Kidney epithelial cell (primary cell): ENCODE measurements at places on chromosomes 3 and 15. TPM values are rescaled to one million over a fixed set of nuclear protein-coding genes. Genes with fewer than 3 reads are reported as not detected.
A peak's percentile ranks its signal among the peaks of the same experiment; 100 is the strongest.

The KBTBD13 gene
- total RNA-seq = not detected in 2 replicates

DNA sequence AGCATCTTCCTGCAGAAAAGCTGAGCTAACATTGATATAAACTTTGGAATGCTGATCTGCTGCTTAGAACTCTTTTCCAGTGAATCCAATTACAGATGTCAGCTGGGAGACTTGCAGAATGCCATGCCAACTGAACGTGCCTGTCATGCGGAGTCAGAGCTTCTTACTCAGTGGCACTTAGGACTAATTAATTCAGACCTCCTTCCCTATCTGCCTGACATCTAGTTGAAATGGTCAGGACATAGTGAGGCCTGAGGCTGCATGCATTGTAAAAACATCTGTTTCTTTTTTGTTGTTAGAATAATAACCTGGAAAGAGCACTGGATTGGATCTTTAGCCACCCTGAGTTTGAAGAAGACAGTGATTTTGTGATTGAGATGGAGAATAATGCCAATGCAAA lies 112.6 kb downstream of the USP13 start:
- no peak for DNase-seq

The CFAP100 gene
- total RNA-seq = not detected in 2 replicates

DNA sequence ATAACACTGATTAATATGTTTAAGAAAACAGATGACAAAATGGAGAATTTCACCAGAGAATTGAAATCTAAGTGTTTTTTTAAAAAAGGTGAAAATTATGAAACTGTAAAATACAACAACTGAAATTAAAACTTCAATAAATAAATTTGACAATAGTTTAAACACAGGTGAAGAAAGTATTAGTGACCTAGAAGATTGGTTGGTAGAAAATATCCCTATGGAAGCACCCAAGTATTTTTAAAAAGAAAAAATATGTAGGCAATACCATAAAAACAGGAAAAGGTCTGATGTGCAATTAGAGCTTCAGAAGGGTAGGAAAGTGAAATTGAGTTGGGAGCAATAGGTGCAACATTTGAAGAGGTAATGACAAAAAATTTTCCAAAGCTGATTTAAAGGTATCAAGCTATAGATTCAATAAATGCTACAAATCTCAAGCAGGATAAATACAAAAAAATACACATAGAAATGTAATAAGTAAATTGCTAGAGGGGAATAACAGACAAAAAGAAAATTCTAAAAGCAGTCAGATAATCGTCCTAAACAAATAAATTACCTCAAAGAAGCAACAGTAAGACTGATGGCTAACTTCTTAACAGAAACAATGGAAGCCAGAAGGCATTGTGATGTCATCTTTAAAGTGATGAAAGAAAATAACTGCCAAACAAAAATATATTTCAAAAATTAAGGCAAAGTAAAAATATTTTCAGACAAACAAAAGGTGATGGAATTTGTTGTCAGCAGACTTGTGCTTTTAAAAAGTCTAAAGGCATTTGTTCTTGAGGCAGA lies 9.5 kb upstream of the IL12A start:
- DNase-seq = no peak

DNA sequence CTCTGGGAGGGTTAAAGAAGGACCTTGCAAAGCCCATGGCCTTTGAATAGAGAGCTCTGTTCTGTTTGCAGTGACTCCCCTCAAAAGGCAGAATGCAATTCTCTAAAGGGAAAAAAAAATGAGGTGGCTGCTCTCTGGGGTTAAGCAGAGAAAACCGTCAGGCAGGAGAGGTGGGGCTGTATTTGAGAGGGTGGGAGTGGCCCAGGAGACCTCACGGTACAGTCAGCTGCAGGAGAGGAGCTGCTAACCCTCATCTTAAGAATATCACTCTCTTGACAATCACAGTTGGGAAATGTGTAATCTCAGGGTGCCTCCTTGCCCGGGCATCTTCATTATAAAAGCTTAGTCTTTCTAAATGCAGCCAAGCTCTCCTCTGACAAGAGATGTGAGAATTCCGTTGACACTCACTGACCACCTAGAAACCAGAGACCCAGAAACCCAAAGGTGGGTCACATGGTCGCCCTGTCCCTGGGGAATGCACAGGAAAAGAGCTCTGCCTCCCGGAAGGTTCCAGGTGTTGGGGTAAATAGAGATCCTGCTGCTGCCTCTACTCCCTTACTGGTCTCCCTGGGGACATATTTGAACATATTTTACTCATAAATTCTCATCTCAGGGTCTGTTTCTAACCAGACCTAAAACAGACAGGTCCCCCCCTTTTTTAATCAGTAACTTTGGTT lies 159.1 kb upstream of the CTDSPL start:
- DNase-seq = no peak

DNA sequence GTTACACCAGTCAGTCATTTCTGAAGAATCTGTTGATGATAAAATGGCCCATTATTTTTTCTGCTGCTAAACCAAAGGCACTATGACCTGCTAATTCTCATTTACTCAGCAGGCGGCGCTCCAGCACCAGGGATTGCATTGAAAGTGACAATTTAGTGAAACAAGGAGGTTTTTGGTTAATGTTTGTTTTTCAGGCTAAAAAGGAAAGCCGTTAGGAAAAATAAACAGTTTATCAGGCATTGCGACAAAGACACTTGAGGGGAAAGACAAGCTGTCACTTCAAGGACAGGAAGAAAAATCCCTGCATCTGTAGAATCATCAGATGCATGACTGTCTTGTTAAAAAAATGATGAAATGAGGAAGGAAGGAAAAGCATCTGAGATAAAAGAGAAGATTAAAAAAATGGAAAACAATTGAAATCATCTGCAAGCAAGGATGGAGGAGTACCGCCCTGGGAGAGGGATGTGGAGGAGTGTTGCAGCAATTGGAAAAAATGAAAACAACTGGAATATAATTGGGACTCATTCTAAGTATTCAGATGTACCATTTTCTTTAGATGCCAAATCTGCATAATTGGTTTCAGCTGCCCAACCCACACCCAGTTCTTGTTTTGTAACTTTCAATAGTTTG lies 54.0 kb downstream of the NR1D2 start:
- peak; percentile 5 for DNase-seq

GRCh38 chr3:197378985-197379718 lies 80.7 kb upstream of the DLG1 start:
- DNase-seq = no peak

The RAD51 gene
- 1.3 and 2.7 TPM in 2 replicates for total RNA-seq

The ALS2CL gene
- 23.7 and 30.9 TPM in 2 replicates for total RNA-seq

DNA sequence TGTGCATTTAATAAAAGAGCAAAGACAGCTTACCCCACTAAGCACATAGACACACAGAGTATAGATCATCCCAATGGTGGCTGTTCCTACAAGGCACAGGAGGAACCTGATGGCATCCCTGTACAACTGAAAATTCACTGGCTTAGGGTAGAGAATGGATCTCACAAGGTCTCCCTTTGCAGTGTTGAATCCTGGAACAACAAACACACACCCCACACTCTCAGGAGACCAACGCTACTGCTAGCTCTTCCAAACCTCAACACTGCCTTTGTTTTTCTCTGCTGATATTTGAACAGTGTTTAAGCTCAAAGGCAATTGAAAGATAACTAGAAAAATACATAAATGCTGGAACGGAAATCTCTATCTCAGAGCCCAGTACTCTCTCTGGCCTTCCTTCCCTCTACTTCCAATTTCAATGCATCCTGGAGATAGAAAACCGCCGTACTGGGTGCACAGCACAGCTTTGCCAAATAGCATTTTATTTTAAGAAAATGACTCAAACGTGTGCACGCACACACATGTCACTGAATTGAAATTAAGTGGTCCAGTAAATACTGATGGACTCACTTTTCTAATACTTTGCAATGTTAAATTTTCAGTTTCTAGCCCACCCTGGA lies 87.5 kb upstream of the ATP13A5 start:
- DNase-seq = no peak

The MYO5C gene
- total RNA-seq = 26.4 and 30.9 TPM in 2 replicates

The IL17RD gene
- 25.7 and 28.7 TPM in 2 replicates for total RNA-seq

The MYZAP gene
- 0.21 and 0.27 TPM in 2 replicates for total RNA-seq

DNA sequence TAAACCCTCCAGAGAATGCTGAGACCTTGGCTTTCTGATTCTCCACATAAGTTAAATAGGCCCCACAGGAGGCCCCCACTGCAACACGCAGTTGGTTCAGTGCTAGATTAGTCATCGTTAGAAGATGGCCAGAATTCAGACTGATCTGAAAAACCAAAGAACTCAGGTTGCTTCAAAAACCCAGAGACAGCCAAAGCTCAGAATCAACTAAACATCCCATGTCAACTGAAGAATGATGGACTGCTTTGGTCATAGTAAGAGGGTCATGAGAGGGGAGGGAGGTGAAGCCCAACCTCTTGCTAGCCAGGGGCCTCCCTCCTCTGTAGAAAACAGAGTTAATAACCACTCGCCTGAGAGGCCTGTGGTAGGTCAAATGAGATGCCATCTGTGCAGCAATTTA lies 93.1 kb downstream of the AKAP13 start:
- no peak for DNase-seq

DNA sequence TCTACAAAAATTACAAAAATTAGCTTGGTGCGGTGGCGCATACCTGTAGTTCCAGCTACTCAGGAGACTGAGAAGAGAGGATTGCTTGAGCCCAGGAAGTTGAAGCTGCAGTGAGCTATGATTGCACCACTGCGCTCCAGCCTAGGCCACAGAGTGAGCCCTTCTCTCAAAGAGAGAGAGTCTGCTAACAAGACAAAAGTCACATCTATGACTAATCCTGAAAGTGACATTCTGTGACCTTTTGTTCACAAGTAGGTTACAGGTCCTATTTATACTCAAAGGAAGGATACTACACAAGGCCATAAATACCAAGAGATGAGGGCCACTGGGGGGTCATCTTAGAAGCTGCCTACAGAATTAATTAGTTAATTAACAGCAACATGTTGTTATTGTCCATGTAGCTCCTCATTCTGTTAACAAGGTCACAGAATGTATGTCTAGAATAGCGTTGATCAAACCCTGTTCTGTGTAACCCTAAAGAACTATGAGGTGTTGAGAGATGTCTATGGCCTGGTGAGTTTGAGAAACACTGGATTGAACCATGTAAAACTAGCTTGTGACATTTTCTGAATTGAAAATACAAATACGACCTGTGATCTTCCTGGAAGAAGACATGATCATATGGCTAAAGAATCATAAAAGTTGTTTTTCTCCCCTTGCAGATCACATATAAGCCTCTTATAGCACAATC lies 97.0 kb downstream of the SAMMSON start:
- DNase-seq = no peak

- no peak for DNase-seq
Observed at GRCh38 chr15:95624616-95625361, 705.7 kb upstream of the NR2F2 start.
